ENCODE measurements at places on chromosomes 3 and 15.
A peak's percentile ranks its signal among the peaks of the same experiment; 100 is the strongest.

- DNase-seq: no peak
Observed at GRCh38 chr3:128359060-128359664, 107.5 kb downstream of the DNAJB8 start.

DNA sequence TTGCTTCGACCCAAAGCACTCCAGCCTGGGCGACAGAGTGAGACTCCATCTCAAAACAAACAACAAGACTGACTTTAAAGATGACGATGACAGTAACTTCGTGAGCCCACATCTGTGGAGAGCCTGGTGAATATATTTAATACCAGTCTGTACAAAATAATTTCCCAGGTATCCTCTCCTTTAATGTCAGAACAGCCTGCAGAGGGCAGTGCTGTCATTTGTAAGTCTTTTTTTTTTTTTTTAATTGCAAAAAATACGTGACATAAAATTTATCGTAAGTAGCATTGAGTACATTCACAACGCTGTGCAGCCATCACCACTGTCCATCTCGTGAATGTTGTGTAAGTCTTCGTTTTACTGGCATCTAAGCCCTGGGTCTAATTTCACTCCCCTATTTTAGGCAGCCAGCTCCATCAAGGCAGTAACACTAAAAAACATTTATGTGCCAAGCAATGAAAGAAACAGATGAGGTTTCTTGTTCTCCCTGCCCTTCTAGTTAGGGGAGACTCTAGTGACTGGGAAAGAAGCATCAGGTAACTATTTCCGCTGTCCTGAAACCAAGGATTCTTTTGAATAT, 1.4 kb downstream of the HTD2 start:
- peak; percentile 63 for DNase-seq

DNA sequence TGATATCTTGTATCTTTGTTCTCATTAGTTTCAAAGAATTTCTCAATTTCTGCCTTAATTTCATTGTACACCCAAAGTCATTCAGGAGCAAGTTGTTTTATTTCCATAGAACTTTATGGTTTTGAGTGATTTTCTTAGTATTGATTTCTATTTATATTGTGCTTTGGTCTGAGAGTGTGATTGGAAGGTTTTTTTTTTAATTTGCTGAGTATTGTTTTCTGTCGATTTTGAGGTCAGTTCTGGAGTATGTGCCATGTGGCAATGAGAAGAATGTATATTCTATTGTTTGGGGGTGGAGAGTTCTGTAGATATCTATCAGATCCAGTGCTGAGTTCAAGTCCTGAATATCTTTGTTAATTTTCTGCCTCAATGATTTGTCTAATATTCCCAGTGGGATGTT, 138.4 kb downstream of the MOBP start:
- DNase-seq: no peak

DNA sequence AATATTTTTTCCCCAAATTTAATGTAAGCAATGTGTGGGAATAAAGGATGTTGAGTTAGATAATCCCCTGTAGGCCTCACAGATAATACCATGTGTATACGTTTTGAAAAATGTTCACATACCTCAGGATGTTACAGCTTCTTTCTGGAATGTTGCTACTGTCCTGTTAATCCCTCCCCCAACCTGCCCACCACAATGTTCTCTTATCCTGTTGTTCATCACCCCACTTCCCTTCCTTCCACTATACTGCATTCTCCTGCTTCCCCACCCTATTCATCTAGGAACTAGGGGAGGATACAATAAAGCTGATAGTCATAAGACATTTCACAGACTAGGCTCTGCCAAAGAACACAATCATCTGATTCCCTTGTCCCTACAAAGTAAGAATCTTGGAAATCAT, 92.1 kb downstream of the IGF2BP2 start:
- peak; percentile 92 for DNase-seq

DNA sequence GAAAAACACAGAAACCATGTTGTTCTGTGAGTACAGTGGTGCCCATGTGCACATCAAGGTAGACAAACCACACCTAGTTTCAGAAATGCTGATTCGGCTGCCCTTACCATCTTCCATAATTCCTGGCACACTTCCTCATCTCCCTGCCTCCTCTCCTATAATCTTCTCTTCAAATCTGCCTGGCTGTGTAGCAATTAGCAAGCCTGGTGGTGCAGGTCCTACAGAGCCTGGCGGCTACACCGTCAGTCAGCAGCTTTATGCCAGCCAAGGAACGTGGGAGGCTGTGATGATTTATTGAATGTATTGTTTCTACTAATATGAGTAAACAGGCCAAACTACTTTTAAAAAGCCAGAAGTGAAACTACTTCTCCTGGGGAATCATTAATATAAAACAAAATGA, 106.8 kb downstream of the SEMA6D start:
- DNase-seq: no peak

Measured in kidney capillary endothelial cell (primary cell).